Activated gamma-delta T cell treated with Interleukin-2 at 50 U/mL for 16 hours (primary cell): ENCODE measurements at places on chromosomes 7 and 10.

DNA sequence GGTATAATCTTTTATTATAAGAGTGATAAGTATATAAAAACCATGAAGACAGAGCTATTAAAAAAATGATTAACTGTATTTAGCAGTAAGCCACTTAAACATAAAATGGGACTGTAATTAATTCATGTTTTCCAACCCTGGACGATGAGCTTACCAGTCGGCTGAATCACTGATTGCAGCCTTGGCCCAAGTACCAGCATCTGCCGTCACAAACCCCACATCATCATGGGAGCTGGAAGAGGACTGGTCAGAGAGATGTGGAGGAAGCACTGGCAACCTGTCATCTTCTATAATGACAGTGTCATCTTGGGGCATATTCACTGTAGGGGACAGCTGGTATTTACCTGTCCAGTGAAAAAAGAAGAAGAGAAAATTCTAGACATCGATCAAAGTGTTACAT lies 473.6 kb downstream of the PARD3 start:
- no peak for DNase-seq

DNA sequence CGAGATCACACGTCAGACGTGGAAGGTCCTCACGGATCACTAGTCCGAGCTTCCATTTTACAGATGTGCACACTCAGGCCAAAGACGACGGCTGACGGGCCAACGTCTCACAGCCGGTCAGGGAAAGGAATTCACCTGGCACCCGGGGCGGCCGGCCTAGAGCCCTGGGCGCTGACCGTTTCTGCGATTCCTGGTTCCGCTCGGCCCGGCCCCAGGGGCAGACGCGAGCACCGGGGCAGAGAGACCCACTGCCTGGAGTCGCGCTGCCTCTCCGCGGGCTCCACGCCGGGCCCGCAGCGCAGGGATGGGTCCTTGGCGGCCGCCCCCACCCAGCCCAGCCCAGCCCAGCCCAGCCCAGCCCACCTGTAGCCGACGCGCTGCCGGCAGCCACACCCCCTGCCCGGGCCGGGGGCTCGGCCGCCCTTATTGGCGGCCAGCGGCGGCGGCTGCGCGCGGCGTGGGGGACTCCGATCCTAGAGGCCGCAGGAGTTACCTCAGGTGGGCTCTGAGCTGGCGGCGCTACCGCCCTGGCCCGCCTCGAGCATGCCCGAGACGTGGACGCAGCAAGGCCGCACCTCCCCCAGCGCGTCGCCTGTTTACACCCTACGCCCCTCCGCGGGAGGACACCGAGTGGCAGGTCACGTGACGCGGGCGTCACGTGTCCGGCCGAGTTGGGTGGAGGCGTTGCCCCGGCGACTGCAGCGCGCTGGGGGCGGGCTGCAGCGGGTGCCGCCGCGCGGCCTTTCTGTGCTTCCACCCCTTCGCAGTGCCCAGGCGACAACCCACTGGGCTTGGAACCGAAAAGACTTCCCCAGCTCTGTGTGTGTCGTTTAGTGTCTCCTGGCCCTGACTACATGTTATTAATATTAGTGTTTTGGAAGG lies 78.1 kb downstream of the ZFAND4 start:
- DNase-seq, result peak; percentile 87

DNA sequence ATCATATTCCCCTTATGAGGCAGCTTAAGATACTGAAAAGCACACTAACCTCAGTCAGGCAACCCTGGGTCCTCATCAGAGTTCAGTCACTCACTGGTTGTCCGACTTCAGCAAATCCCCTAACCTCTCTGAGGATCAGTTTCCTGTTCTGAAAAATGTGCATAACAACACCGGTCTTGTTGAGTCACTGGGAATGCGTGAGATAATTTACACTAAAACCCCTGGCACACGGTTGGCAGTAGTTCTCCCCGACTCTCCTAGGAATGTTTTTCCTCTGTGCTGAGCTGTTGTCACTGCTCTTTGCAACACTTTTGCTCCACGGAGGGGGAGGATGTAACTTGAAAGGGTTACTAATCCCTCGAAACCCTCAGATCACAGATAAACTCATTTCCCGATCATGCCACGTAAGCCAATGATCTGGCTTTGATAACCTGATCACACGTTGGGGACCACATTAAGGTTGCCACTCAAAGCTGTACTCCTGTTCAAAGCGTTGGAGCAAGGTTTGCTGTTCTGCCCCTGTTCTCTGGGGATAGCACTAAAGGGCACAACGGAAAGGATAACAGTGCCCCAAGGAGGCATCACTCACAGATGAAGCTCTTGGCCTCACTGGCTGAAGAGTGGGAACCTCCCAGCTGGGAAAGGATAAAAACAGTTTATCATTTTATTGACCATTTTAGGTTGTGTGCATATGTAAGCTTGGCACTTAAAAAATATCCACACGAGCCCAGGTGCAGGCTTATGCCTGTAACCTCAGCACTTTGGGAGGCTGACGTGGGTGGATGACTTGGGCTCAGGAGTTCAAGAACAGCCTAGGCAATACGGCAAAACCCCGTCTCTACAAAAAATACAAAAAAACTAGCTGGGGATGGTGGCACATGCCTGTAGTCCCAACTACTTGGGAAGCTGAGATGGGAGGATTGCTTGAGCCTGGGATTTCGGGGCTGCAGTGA lies 5.0 kb upstream of the RBM17 start:
- DNase-seq, result no peak

DNA sequence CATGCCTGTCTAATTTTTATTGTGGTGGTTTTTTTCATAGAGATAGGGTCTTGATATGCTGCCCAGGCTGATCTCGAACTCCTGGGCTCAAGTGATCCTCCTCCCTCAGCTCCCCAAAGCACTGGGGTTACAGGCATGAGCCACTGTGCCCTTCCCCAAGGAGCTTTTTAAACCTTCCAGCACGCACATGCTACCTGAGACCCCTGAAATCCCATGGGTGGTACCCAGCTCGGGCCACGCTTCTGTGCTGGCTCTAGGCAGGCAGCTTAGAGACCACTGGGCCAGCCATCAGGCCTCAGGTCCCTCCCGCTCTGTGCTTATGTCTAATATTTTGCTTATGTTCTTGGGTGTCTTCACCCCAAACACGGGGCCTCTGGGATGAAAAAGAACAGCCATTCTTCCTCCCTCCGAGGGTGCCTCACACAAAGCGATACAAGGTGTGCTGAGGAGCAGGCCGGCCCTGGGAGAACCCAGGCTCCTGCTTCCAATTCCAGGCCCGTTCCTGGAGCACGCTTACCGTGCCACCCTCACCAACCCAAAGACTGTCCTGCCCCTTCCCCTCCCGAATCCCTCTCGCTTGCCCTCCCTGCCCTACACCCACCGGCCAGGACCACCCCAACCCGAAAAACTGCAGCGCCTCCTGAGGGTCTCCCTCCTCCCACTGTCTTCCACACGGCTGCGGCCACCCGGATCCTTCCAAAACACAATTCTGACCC lies 10.9 kb downstream of the SPOCK2 start:
- no peak for DNase-seq

GRCh38 chr10:131938681-131939080 lies 37.9 kb downstream of the PPP2R2D start:
- no peak for DNase-seq

- DNase-seq, result no peak
Measured at GRCh38 chr7:44622342-44623151, 16.1 kb downstream of the OGDH start.

- DNase-seq, result no peak
Measured at GRCh38 chr10:31803606-31804351, 124.9 kb downstream of the ARHGAP12 start.

DNA sequence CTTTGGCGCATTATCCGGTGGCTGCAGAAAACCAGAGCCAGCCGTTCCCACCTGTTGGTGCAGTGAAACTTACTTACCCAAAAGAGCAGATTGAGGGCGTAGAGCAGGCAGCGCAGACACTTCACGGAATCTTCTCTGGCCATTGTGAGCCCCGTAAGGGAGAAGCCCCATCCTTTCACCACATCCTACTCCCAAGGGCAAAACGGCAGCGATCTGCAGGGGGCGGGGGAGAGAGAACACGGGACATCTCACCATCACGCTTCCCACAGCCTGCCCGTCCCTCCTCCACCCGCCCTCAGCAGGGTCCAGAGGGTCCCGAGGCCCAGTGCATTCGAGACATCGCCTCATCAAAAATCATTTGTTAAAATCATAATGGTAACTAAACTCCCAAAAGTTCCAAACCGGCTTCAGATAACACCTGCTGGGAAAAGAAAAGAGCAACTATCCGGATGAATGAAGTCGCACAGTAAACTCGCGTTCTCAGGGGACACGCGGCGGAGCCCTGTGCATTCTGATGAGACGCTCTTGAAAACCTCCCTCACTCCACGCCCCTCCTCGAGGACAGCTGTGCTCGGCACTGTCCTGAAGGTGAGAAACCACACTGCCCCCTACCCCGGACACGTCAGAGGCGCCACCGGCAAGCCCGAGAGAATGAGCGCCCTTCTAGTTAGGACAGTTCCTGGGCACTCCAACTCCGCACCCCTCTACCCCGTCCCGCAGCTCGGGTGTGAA lies 1.2 kb downstream of the TSPAN12 start:
- no peak for DNase-seq

GRCh38 chr10:97065128-97065527 lies 120.6 kb downstream of the SLIT1 start:
- no peak for DNase-seq

GRCh38 chr7:132575982-132576720 lies at the start of gene PLXNA4:
Gene PLXNA4, minus strand, starts transcription at chr7:132576470. Its CDS starts 67,777 bp downstream, at chr7:132508693.
- DNase-seq, result no peak

- DNase-seq, result no peak
Measured at GRCh38 chr10:116694243-116694926, 48.0 kb downstream of the HSPA12A start.

- peak; percentile 82 for DNase-seq
Measured at GRCh38 chr7:99392659-99393354, 15.6 kb downstream of the PDAP1 start.

- DNase-seq, result no peak
Measured at GRCh38 chr7:38673795-38674194, 42.6 kb upstream of the AMPH start.

DNA sequence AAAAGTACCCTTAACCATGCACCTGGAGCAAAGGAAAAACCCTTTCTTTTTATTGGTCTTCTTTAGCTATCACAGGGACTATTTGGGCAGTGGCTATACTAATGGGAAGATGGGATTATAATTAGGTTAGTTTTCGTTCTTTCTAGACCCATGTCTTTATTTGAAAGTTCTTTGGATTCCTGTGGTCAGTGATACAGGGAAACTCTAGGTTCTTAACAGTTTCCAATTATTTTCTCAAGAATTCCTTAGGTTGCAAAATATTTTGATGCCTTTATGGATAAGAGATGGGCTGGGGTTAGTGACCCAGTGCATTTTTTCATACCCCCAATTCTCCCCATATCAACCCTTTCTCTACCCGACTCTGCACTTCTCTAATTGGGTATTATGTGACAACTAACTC lies 49.0 kb downstream of the ADD3 start:
- DNase-seq, result no peak

DNA sequence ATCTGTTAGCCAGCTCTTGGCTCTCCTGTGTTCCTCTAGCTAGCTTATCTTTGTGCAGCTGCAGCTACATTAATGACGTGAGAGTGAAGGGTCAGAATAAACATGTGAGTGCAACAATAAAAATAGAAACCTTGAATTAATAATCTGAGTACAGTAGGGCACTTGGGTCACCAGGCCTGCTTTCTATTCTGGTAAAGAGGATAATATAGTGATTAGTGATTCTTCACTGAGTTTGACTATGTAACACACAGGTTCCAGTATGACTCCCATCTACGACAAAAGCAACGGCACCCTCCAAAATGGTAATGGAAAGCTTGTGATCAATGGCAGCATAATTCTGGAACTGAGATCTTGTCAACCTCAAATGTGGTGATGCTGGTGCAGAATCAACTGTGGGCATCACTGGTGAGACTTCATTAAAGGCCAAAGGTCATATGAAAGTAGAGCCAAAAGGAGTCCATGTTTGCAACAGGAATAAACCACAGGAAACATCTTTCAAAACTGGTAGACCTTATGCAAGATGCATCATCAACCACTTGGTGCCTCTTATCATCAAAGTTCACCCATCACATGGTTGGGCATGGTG lies 77.6 kb downstream of the NRBF2 start:
- DNase-seq, result no peak

- DNase-seq, result no peak
Measured at GRCh38 chr10:78832281-78832680, 236.5 kb upstream of the ZMIZ1 start.

- no peak for DNase-seq
Measured at GRCh38 chr7:31095286-31096197, 43.4 kb downstream of the ADCYAP1R1 start.

- DNase-seq, result no peak
Measured at GRCh38 chr7:116316838-116317628, 106.7 kb downstream of the TES start.

DNA sequence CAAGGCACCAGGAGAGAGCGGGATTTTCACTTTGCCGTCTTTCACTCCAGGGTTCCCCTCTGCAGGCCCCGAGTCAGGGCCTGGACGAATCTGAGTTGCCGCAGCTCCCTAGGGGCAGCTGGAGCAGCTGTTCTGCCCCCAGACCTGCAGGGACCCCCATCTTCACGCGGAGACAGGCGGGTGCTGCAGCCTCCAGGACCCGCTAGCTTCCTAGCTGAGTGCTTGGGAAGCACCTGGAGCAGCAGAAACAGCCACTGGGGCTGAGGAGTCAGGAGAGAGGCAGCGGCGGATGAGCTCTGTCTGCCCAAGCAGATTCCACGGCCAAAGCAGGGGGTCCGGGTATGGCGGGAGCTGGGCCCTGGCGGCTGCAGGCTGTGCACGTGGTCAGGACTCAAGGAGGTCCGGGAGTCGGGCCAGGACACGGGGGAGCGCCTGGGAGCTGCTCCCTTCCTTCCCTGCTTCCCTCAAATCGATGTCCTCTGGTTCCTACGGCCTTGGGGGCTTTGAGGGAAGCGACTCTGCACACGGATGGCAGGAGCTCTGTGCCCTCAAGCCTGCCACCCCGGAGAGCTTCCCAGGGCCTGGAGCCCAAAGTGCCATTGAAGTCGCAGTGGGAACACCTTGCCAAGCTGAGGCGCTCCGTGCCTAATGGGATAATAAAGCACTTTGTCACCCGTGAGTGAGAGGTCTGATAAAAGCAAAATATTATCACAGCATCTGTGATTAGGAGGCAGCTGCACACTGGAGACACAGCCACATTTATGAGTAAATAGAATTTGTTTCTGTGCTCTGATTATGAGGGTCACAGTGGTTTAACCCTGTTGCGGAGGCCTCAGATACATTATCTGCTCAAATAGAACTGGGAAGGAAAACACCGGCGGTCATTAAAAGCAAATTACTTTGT lies 17.2 kb downstream of the MNX1 start:
- DNase-seq, result no peak

DNA sequence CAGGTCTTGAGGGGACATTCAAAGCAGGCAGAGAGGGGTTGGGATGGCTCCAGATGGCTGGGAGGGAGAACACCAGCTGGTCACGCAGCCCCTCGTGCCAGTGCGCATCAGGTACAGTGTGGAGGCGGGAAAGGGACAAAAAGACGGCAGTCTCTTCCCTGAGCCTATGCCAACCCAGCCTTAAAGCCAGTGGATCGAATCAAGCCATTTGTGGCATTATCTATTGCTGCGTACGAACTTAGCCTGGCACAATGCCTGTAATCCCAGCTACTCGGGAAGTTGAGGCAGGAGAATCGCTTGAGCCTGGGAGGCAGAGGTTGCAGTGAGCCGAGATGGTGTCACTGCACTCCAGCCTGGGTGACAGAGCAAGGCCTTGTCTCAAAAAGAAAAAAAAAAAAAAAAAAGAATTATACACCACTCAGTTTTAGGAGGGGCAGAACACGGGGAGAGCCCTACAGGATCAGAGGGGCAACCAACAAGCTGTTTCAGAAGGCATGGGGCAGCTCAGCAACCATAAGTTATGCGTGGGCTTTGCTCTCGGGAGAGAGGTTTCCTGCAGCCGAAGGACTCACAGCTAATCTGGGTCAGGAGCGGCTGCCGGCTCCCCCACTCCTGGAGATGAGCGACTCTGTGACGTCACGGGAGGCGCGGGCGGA lies 356 bp upstream of the NDUFB2 start:
- peak; percentile 89 for DNase-seq
